EH (cell line): ENCODE measurements at places on chromosomes 3 and 15.

DNA sequence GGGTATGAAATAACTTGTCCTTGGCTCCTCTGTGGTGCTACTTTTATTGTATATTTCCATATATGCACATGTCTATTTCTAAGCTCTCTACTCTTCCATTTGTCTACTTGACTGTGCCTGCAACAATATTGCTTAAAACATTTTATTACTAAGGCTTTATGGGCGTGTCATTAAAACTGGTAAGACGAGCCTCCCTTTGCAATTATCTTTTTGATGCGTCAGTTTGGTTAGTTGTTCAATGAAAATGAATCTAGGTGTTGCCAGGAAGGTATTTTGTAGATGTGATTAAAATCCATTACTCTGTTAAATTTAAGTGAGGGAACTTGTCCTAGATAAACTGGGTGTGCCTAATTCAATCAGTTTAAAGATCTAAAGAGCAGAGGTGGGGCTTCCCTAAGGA lies 12.9 kb upstream of the TRA2B start:
- no peak for DNase-seq

DNA sequence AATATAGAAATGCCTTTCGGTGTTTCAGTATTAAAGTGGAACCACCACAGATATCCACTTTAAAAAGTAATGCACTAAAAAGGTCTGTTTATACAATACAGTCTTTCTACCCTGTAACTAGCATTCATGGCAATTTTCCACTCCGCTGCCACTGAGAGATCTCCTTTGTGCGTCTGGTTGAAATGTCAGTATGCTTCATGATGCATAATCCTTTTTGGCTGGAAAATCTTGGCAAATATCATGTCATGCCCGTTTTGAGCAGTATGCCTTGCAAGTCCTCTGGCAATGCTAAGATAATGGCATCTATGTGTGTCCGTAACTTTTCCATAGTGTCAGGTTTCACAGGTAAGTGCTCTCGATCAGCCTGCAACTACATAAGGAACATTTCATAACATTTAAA lies 30.8 kb upstream of the ARF4 start:
- no peak for DNase-seq

GRCh38 chr15:60616147-60616546 lies 137.2 kb upstream of the ICE2 start:
- no peak for DNase-seq

- no peak for DNase-seq
These were observed 982.2 kb upstream of the SEMA6D start for GRCh38 chr15:46735115-46735514.
